Activated CD4-positive, alpha-beta memory T cell treated with anti-CD3 and anti-CD28 coated beads for 36 hours (primary cell): ENCODE measurements at places on chromosomes 16 and 17.

DNA sequence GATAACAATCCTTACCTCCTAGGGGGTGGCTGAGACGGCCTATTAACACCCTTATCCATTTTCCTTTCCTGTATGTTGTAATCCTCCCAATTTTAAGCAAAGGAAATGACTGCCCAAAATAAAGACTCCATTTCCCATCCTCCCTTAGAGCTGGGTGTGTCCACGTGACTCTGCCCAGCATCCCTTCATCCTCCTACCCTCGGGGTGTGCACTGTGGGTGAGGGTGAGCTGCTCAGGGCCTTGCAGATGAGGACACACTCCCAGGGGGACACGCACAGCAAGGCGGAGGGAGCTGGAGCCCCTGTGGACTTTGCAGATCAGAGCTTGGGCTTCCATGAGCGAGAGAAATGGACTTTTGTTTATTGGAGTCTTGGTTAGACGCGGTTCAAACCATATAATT is 186.8 kb downstream of the IRF8 start:
- H3K36me3 ChIP-seq, result no peaks in the 10 kb centered on the region
- H3K27me3 ChIP-seq, result peaks cover 8% of the 10 kb centered on the region
- no peaks in the 10 kb centered on the region for H3K4me1 ChIP-seq
- H3K27ac ChIP-seq, result no peak overlapping the region
- no peak for DNase-seq

DNA sequence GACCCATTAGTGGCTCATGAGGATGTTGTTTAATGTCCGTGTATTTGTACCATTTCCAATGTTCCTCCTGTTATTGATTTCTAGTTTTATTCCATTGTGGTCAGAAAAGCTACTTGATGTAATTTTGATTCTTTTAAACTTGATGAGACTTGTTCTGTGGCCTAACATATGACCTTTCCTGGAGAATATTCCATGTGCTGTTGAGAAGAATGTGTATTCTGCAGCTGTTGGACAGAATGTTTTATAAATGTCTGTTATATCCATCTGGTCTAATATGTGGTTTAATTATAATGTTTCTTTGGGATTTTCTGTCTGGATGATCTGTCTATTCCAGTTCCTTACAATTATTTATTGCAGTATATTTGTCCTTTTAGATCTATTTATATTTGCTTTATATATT is 2.9 kb upstream of the ABCA10 start:
- no peaks in the 10 kb centered on the region for H3K36me3 ChIP-seq
- H3K27ac ChIP-seq, result no peak overlapping the region
- no peak for DNase-seq
- H3K27me3 ChIP-seq, result no peaks in the 10 kb centered on the region
- no peaks in the 10 kb centered on the region for H3K4me1 ChIP-seq

GRCh38 chr17:13598353-13599167 is 3.2 kb downstream of the HS3ST3A1 start:
- H3K4me3 ChIP-seq, result no peak overlapping the region
- H3K27me3 ChIP-seq, result peaks cover 35% of the 10 kb centered on the region
- no peaks in the 10 kb centered on the region for H3K36me3 ChIP-seq
- no peak for DNase-seq
- H3K27ac ChIP-seq, result no peak overlapping the region

- no peak overlapping the region for H3K4me3 ChIP-seq
- DNase-seq, result no peak
- H3K4me1 ChIP-seq, result no peaks in the 10 kb centered on the region
- no peak overlapping the region for H3K27ac ChIP-seq
- no peaks in the 10 kb centered on the region for H3K36me3 ChIP-seq
Observed at GRCh38 chr16:23755484-23755809, 621 bp downstream of the CHP2 start.

DNA sequence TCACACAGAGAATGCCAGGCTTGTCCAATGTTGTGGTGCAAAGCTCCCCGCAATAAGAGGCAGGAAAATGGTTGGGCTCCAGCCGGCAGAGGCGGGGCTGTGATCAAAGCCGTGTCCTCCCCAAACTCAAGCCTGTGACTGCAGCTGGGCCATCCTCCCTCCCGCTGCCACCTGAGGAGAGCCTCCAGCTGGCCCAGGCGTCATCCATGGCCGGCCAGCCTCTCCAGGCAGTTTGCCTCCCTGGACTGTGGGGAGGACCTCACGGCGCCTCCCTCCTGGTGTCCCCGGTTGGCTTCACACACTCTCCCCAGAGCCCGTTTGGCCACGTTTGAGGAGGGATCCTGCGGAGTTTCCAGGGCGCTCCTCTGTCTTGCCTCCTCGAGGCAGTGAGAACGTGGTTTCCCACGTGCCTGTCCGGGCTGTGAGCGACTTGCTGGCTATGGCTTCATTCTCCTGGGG is 134.1 kb downstream of the IRF8 start:
- H3K27me3 ChIP-seq, result peaks cover 9% of the 10 kb centered on the region
- H3K27ac ChIP-seq, result no peak overlapping the region
- DNase-seq, result no peak
- no peak overlapping the region for H3K4me3 ChIP-seq
- no peaks in the 10 kb centered on the region for H3K4me1 ChIP-seq

DNA sequence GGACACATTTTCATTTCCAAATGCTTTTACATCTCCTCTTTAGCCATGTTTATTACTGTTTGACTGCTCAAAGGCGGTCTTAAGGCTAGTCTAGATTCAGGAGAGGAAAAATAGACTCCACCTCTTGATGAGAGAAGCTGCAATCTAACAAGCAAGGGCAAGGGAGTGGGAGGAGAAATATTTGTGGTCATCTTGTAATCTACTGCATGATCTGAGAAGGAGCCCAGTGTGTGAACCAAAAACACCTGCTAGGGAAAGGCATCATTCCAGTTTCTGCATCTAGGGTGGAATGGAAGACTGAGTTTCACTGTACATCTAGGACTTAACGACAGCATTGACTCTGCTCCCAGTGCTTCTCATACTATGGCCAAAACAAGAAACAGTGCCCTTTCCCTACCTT is 232.2 kb upstream of the HS3ST3A1 start:
- no peaks in the 10 kb centered on the region for H3K36me3 ChIP-seq
- H3K27ac ChIP-seq, result no peak overlapping the region
- no peaks in the 10 kb centered on the region for H3K4me1 ChIP-seq
- H3K4me3 ChIP-seq, result no peak overlapping the region
- no peaks in the 10 kb centered on the region for H3K27me3 ChIP-seq

- H3K4me1 ChIP-seq, result peaks cover 11% of the 10 kb centered on the region
- no peak overlapping the region for H3K27ac ChIP-seq
- no peaks in the 10 kb centered on the region for H3K36me3 ChIP-seq
- DNase-seq, result no peak
- H3K4me3 ChIP-seq, result no peak overlapping the region
Observed at GRCh38 chr17:1625581-1625980, 3.1 kb downstream of the SLC43A2 start.

DNA sequence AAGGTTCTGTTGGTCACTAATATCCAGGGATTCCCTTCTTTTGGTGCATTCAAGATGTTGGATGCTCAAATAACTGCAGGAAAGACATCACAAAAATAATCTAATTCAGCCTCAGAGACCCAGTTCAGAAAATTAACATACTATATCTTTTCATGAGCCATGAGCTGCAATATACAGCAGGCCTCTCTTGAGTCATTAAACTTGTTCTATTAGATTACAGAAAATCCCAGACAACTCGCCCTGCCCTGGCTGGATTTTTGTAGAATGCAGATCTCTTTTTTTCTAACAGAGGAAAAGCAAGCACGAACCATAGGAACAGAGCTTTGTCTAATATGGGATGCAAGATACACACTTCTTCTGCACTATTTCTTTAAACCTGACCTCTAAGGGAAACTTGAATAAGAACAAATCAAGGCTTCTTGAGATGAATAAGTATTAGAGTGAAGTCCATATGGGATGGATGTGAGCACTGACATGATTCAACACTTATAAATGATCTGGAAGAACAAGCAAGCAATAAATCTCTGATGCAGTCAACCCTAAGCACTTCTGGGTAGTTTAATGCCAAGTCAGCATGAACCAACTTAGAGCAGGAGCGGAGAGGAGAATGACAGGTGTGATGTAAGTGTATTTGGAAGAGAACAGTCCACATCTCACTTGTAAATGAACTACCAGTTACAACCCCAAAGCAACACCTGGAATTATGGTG is 70.7 kb upstream of the GNAO1 start:
- no peak overlapping the region for H3K27ac ChIP-seq
- H3K4me3 ChIP-seq, result no peak overlapping the region
- H3K27me3 ChIP-seq, result peaks cover 4% of the 10 kb centered on the region
- no peak for DNase-seq

- no peaks in the 10 kb centered on the region for H3K4me1 ChIP-seq
- no peak overlapping the region for H3K27ac ChIP-seq
- no peaks in the 10 kb centered on the region for H3K36me3 ChIP-seq
- H3K27me3 ChIP-seq, result peaks cover 7% of the 10 kb centered on the region
- DNase-seq, result peak; percentile 36
Observed at GRCh38 chr17:51860954-51861561, 297.5 kb downstream of the CA10 start.

DNA sequence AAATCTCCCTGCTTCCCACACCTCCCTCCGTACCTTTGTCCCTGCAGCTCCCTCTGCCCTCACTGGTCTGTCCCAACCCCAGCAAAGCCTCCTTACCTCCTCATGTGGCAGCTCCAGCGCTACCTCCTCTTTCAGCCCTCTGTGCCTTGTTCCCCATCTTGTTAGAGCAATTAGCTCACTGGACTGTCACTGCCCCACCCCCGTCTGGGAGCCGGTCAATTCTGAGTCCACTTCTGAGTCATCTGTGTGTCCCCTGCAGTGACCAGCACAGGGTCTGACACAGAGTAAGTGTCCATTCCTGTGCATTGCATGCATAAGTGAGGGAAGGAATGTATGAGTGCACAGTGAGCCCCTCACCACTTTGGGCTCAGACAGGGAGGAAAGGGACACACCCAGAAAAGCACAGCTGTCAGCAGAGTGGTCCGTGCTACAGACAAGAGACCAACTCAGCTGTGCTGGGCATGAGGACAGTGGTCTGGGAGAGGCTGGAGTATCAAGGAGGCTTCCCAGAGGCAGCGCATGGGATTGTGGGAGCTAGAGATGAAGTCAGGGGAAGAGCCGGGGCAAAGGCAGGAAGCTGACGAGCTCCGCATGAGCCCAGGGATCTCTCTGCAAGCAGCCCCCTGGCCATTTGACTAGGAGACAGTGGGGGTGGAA is 45.9 kb downstream of the PITPNM3 start:
- no peak for DNase-seq
- no peaks in the 10 kb centered on the region for H3K36me3 ChIP-seq
- H3K27me3 ChIP-seq, result peaks cover 3% of the 10 kb centered on the region

- H3K4me3 ChIP-seq, result peak within 1 kb of the TSS; percentile 86
- DNase-seq, result peak; percentile 96
- peaks cover 13% of the 10 kb centered on the region for H3K4me1 ChIP-seq
- H3K36me3 ChIP-seq, result peaks cover 8% of the 10 kb centered on the region
- peak within 1 kb of the TSS; percentile 89 for H3K27ac ChIP-seq
Observed at GRCh38 chr17:11997147-11997971, at the start of gene ZNF18. Gene ZNF18, minus strand, starts transcription at chr17:11997475. Its CDS starts 4,646 bp downstream, at chr17:11992829.

GRCh38 chr17:48283411-48283810 is 146.6 kb downstream of the SKAP1 start:
- peaks cover 16% of the 10 kb centered on the region for H3K4me1 ChIP-seq
- H3K27ac ChIP-seq, result no peak overlapping the region
- no peaks in the 10 kb centered on the region for H3K36me3 ChIP-seq
- no peak overlapping the region for H3K4me3 ChIP-seq

- H3K4me3 ChIP-seq, result no peak overlapping the region
- H3K4me1 ChIP-seq, result peaks cover 5% of the 10 kb centered on the region
- DNase-seq, result peak; percentile 61
- no peaks in the 10 kb centered on the region for H3K27me3 ChIP-seq
- peaks cover 14% of the 10 kb centered on the region for H3K36me3 ChIP-seq
Observed at GRCh38 chr17:1532836-1533602, 16.6 kb upstream of the INPP5K start.

- H3K4me3 ChIP-seq, result no peak overlapping the region
- H3K27me3 ChIP-seq, result no peaks in the 10 kb centered on the region
- no peak overlapping the region for H3K27ac ChIP-seq
- DNase-seq, result peak; percentile 58
Observed at GRCh38 chr17:4968486-4969046, 949 bp upstream of the SPAG7 start.

DNA sequence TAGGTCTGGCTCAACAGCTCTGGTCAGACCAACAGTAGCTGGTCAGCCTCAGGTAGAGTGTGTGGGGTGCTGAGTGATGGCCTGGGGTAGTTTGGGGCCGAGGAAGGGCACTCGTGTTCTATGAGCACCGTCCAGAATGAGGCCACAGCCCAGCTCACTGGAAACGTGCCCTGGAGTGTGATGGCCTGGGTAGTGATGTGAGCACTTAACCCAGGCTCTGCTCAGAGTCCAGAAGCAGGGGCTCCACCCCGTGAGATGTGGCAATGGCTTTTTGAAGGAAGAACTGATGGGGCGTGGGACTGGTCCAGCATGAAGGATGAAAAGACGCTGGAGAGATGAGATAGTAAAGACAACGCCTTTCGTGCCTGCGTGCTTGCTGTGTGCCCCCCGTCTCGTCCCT is 35.3 kb downstream of the NTN1 start:
- no peak overlapping the region for H3K4me3 ChIP-seq
- H3K36me3 ChIP-seq, result no peaks in the 10 kb centered on the region
- no peak overlapping the region for H3K27ac ChIP-seq
- no peaks in the 10 kb centered on the region for H3K4me1 ChIP-seq
- H3K27me3 ChIP-seq, result peaks cover 8% of the 10 kb centered on the region
- no peak for DNase-seq

DNA sequence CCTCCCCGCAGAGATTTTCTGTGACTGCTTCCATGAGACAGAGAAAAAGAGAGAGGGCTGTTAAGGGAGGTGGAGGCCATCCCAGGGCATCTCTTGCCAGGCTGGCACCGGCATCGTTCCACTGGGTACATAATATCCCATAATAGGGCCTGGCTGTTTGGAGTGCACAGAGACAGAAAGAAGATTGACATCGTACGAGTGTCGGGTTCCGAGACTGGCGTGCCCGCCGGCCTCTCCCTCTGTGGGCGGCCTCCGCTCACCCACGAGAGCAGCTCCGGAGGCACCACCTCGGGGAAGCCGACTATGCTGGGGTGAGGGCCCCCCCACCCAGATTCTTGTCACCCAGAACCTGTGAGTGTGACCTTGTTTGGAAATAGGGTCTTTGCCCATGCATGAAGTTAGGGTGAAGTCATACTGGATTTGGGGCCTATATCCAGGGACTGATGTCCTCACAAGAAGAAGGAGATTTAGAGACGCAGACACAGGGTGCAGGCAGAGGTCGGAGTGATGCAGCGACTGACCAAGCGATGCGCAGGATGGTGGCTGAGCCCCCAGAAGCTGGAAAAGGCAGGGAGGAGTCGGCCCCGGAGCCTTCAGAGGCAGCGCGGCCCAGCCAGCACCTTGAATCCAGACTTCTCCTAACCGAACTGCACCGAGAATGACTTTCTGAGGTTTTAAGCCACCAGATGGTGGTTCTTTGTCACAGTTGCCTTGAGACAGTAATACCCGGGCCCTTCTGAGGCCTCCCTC is 101.8 kb upstream of the CIBAR2 start:
- no peaks in the 10 kb centered on the region for H3K27me3 ChIP-seq
- no peaks in the 10 kb centered on the region for H3K36me3 ChIP-seq
- H3K4me3 ChIP-seq, result no peak overlapping the region
- H3K27ac ChIP-seq, result no peak overlapping the region

GRCh38 chr17:48488548-48489106 is 42.2 kb downstream of the HOXB1 start:
- no peak for DNase-seq
- no peaks in the 10 kb centered on the region for H3K36me3 ChIP-seq
- H3K27ac ChIP-seq, result no peak overlapping the region
- H3K4me3 ChIP-seq, result no peak overlapping the region

- H3K27me3 ChIP-seq, result no peaks in the 10 kb centered on the region
- H3K4me1 ChIP-seq, result peaks cover 6% of the 10 kb centered on the region
- DNase-seq, result peak; percentile 65
- no peak overlapping the region for H3K27ac ChIP-seq
Observed at GRCh38 chr16:31695667-31696066, 168.0 kb downstream of the AHSP start.
